ENCODE measurements at places on chromosomes 2 and 18.

DNA sequence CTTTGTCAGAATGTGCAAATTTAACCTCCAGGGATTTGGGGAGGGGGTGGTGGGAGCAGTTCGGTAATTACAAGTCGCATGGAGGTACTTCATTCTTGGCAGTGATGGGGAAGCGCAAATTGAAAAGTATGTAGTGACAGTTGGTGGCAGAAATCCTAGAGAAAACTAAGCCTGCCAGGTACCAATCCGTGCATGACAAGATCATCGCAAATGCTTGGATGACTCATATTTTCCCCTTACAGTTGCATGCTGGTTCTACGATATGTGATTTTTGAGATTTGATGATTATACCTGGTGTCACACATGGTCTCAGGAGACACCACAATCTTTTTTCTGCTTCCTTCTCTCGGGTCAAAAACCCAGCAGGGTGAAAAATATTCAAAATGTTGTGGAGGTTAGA is 479.7 kb upstream of the ID2 start:
- no peak for DNase-seq

DNA sequence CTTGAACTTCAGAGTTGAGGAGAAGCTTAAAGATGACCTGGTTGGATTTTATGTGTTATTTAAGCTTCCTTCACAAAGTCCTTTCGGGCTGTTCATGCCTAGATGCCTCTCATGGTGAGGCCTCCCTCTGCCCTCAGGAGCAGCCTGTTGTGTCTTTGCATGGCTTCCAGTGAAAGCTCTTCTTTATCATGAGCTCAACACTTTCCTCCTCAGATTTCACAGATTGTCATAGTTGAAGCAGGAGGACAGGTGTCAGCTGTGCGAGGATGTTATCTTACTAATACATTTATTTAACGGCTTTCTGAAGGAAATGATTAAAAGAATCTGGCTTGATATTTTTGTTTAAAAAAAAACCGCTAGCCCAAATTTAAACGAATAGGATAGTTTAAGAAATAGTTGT is 48.8 kb upstream of the ITSN2 start:
- no peak for DNase-seq

- no peak for DNase-seq
Measured at GRCh38 chr2:189555232-189555631, 25.4 kb downstream of the SLC40A1 start.

- no peak for DNase-seq
Measured at GRCh38 chr18:36073676-36074075, 6.3 kb upstream of the RPRD1A start.

GRCh38 chr2:180790891-180791290 is 189.5 kb upstream of the UBE2E3 start:
- no peak for DNase-seq

- DNase-seq = no peak
Measured at GRCh38 chr2:113217455-113218282, 43.9 kb downstream of the PSD4 start.

GRCh38 chr2:230796280-230796862 is 68.4 kb upstream of the ITM2C start:
- no peak for DNase-seq

All from T follicular helper cell (primary cell).